ENCODE measurements at places on chromosomes 4 and X. TPM values are rescaled to one million over a fixed set of nuclear protein-coding genes. Genes with fewer than 3 reads are reported as not detected.

- no peak overlapping the region for H3K27ac ChIP-seq
- no peaks in the 10 kb centered on the region for H3K36me3 ChIP-seq
- no peaks in the 10 kb centered on the region for H3K4me1 ChIP-seq
- H3K27me3 ChIP-seq: no peaks in the 10 kb centered on the region
- DNase-seq: peak; percentile 49
- no peak overlapping the region for H3K4me3 ChIP-seq
Measured at GRCh38 chrX:17547658-17548057, 172.7 kb downstream of the NHS start.

DNA sequence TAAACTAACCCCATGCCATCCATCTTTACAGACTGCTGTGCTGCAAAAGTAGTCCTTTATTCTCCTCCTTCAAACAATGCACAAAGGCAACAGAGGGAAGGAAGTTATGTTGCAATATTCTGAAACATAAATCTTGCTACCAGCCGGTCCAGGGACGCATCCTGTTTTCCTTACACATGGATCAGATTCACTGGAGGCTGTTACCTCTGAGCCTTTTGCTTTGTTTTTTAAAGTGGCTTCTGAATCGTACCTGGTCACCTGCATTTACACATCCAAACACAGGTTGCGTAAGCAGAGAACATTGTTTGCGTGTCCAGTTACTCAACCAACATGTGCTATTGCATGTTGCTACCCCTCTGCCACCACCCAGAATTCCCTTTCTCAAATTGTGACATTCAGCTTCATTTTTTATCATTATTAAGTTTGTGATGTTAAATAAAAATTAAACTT lies 8.8 kb downstream of the PPARGC1A start:
- H3K4me3 ChIP-seq: peak overlapping the region; percentile 24
- H3K27ac ChIP-seq: peak overlapping the region; percentile 84
- peak; percentile 70 for DNase-seq
- H3K4me1 ChIP-seq: peaks cover 55% of the 10 kb centered on the region

GRCh38 chrX:55028040-55028439 lies 2.7 kb downstream of the ALAS2 start:
- no peaks in the 10 kb centered on the region for H3K36me3 ChIP-seq
- no peaks in the 10 kb centered on the region for H3K27me3 ChIP-seq
- no peaks in the 10 kb centered on the region for H3K4me1 ChIP-seq
- DNase-seq: no peak

- no peaks in the 10 kb centered on the region for H3K36me3 ChIP-seq
- H3K27me3 ChIP-seq: no peaks in the 10 kb centered on the region
- H3K4me1 ChIP-seq: peaks cover 4% of the 10 kb centered on the region
Measured at GRCh38 chr4:74474345-74475090, 29.6 kb downstream of the AREG start.

DNA sequence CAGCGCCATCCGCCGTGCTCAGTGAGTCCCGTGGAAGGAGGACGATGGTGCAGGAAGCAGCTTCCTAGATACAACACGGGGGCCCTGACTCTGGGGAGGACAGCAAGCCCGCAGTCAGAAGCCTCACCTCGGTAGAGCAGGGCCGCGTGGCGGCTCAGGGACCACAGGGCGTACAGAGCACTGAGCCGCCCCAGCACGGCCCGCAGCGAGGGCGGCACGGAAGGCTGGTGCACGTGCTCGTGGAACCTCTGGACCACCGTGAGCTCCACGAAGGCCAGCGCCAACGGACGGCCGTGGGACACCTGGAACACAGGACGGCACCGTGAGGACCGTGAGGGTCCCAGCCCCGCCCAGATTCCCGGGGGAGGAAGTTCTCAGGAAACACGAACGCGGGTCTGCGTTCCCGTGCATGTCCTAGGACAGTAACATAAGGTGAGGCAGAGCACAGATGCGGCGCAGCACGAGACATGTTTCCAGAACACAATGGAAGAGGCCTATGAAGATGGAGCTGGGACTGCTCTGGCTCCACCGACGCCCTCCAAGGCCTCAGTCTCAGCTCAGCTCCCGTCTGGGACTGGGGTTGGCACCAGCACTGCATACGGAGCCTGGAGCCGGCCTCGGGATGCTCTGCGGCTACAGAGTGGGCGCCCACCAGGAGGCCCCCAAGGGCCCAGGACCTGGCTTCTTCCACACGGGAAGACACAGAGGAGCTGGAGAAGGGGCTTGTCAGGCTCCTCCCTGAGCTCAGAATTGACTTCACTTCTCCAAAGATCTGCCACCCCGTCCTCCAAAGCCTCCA lies 65.5 kb downstream of the ACOX3 start:
- no peaks in the 10 kb centered on the region for H3K36me3 ChIP-seq
- H3K4me1 ChIP-seq: peaks cover 6% of the 10 kb centered on the region
- no peak for DNase-seq
- H3K27me3 ChIP-seq: no peaks in the 10 kb centered on the region

- no peaks in the 10 kb centered on the region for H3K36me3 ChIP-seq
- H3K4me1 ChIP-seq: no peaks in the 10 kb centered on the region
- no peak overlapping the region for H3K4me3 ChIP-seq
- no peak for DNase-seq
- no peaks in the 10 kb centered on the region for H3K27me3 ChIP-seq
Measured at GRCh38 chr4:174697202-174697601, 131.8 kb downstream of the GLRA3 start.

DNA sequence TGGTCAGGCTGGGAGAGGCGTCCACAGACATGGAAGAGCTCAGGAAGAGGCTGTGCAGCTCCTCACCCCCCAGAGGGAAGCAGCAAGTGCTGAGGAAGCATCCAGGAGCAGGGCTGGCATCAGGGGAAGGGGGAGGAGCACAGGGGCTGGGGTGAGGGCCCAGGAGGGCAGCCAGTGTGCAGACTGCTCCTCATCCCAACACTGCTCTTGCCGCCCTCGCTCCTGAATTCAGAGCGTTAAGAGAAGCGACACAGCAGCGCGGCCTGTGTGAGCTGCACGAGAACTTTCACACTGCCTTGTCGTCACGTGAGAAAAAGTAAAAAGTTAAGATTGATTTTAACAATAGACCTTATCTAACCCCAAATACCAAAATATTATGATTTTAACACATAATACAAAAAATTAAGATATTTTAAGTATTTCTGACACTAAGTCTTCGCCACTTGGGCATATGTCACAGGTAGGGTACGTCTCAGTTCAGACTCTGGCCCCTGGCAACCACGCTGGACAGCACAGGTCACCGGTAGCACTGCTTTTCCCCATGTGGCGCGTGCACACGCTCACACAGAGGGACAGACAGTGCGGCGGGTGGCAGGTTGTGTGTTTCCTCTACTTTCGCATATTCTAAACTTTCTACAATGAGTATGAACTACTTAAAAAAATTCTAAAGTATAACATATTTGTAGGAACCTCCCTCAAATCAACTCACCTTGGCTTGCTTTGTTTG lies 19.7 kb downstream of the NOP14 start:
- H3K36me3 ChIP-seq: peaks cover 97% of the 10 kb centered on the region
- H3K27me3 ChIP-seq: no peaks in the 10 kb centered on the region
- H3K4me3 ChIP-seq: no peak overlapping the region
- no peak for DNase-seq
- H3K27ac ChIP-seq: no peak overlapping the region
- H3K4me1 ChIP-seq: no peaks in the 10 kb centered on the region

DNA sequence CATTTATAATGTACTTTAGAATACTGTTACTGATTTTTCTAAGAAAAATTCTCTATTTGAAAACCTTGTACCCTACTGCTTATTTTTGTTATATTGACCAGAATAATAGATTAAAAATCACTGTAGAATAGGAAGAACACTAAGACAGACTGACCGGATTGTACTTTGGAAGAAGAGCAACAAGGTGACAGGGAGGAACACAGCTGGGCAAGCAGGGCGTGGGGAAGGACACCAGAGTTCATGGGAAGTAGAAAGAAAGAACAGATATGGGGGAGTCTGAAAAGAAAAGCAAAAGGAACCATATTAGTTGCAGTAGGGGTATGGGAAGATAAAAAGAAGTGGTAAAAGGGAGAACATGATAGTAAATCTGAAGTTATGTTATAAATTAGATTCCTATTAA lies 38.6 kb downstream of the TXK start:
- no peak overlapping the region for H3K27ac ChIP-seq
- DNase-seq: no peak
- H3K4me1 ChIP-seq: no peaks in the 10 kb centered on the region
- no peaks in the 10 kb centered on the region for H3K36me3 ChIP-seq
- H3K4me3 ChIP-seq: no peak overlapping the region

DNA sequence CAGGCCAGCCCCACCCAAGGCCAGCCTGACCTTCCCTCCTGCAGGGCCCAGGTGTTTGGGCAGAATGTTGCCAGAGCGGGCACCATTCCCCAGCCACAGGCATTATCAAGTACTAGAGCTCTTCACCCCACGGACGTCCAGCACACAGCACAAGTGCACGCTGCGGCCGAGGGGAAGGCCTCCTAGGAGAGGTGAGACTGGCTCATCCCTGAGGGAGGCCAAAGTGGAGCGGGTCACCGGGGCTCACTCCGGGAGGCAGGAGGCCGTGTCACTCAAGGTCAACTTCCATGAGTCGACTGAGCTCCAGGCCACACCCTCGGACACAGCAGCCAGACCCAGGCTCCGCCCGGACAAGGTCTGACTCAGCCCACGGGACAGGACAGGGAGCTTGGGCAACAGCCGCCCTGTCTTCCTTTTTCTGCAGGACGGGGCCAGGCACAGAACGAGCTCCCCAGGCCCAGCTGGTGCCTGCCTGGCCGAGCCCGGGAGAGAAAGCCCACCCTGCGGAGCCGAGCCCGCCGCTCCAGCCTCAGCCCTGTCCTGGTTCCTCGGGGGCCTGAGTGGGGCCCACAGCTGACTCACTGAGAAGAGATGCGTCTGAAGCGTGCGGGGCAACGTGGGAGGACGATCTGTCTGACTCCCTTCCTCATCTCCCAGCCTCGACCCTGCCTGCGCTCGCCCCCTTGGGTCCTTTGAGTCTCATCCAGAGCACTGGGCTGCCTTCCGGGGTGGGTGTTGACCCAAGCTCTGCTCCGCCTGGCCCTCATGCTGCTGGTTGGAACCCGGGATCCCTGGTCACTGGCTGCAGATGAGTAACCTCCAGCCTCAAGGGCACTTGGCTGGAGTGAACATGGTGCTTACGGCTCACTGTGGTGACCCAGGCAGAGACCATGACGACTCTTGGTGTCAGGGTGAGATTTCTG lies 1.6 kb downstream of the SLC49A3 start:
- H3K27ac ChIP-seq: peak overlapping the region; percentile 90
- no peaks in the 10 kb centered on the region for H3K27me3 ChIP-seq
- H3K4me3 ChIP-seq: peak overlapping the region; percentile 57

- no peaks in the 10 kb centered on the region for H3K4me1 ChIP-seq
- no peak overlapping the region for H3K4me3 ChIP-seq
- no peaks in the 10 kb centered on the region for H3K36me3 ChIP-seq
- no peak overlapping the region for H3K27ac ChIP-seq
- DNase-seq: no peak
Measured at GRCh38 chrX:9911487-9911886, 55.7 kb upstream of the CLDN34 start.

DNA sequence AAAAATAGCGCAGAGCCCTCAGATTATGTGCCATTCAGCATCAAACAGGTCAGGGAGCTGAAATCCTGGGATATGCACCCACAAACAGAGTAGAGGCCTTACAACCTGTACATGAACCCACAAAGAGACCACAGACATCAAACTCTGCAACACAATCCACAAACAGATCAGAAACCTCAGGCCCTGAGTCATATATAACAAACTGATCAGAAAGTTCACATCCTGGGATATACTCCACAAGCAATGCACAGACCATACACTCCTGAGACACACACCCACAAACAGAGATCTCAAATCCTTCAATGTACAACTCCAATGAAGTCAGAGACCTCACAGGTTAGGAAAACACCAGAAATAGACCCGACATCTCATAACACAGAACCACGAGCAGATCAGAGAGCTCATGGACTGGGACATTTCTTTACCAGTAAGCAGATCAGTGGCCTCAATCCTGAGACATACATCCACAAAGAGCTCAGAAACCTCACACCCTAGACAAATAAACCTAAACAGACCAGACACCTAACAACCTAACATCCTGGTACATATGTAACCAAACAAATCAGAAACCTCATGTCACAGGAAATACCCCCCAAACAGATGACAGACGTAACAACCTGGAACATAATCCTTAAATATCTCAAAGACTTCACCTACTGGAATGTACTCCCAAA lies 24.2 kb downstream of the SUV39H1 start:
- H3K36me3 ChIP-seq: no peaks in the 10 kb centered on the region
- DNase-seq: no peak
- H3K4me1 ChIP-seq: no peaks in the 10 kb centered on the region
- H3K27me3 ChIP-seq: no peaks in the 10 kb centered on the region
- H3K27ac ChIP-seq: no peak overlapping the region

GRCh38 chrX:141673946-141674345 lies 24.6 kb downstream of the SPANXD start:
- H3K4me1 ChIP-seq: no peaks in the 10 kb centered on the region
- H3K36me3 ChIP-seq: no peaks in the 10 kb centered on the region
- no peak for DNase-seq
- H3K4me3 ChIP-seq: no peak overlapping the region

GRCh38 chrX:38271154-38271716 lies 50.6 kb upstream of the SRPX start:
- H3K4me3 ChIP-seq: no peak overlapping the region
- H3K4me1 ChIP-seq: no peaks in the 10 kb centered on the region
- H3K27ac ChIP-seq: no peak overlapping the region
- DNase-seq: no peak
- H3K27me3 ChIP-seq: no peaks in the 10 kb centered on the region
- H3K36me3 ChIP-seq: no peaks in the 10 kb centered on the region

DNA sequence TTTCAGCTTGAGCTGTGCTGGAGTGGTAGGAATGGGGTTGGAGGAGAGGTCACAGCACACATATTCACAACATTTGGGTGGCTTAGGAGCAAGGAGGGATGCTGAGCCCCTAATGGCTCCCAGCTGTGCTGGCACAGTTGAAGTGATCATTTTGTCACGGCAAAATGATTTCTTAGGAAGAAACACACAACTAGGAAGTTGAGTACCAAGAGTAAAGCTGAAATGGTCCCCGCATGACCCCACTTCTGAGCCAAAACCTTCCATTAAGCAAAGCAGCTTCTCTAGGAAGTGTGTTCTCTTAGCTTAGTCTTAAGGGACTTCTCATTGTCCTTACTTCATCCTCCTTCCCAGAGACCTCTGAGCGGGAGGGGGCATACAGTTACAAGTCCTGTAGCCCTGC lies 12.6 kb downstream of the CAPN6 start:
- no peaks in the 10 kb centered on the region for H3K36me3 ChIP-seq
- no peak for DNase-seq
- H3K27me3 ChIP-seq: no peaks in the 10 kb centered on the region
- H3K4me3 ChIP-seq: no peak overlapping the region
- no peak overlapping the region for H3K27ac ChIP-seq
- no peaks in the 10 kb centered on the region for H3K4me1 ChIP-seq

DNA sequence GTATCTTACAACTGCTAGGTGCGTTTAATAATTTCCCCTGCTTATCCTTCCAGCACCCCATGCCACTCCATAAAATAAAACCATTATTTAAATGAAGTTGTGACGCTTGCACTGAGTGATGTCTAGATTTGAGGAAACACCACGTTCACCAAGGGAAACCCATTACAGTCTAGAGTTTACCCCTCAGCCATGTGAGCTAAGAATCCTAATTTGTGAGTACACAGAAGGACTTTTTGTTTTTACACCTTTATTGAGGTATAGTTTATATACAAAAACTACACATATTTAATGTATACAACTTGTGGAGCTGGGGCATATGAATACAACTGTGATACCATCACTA lies 326.8 kb downstream of the RAPGEF2 start:
- DNase-seq: no peak
- no peak overlapping the region for H3K4me3 ChIP-seq
- no peaks in the 10 kb centered on the region for H3K27me3 ChIP-seq
- H3K27ac ChIP-seq: no peak overlapping the region
- H3K4me1 ChIP-seq: peaks cover 13% of the 10 kb centered on the region

GAGE12F gene
- total RNA-seq: not detected

MAGEB2 gene
- not detected for total RNA-seq

SPANXA1 gene
- total RNA-seq: not detected

ADH1B gene
- 167 TPM for total RNA-seq

RAI2 gene
- total RNA-seq: 3.7 TPM

PAGE5 gene
- not detected for total RNA-seq

ACTRT1 gene
- total RNA-seq: not detected

All from gastrocnemius medialis (tissue), 4 donors.